ENCODE measurements at places on chromosomes 1 and 21.

- DNase-seq, result no peak
These were observed 160.8 kb downstream of the PSMG1 start for GRCh38 chr21:39022466-39022862.

GRCh38 chr1:157648317-157648716 lies 50.4 kb upstream of the FCRL4 start:
- no peak for DNase-seq

- DNase-seq, result no peak
These were observed 55.5 kb upstream of the TLR5 start for GRCh38 chr1:223198628-223198965.

DNA sequence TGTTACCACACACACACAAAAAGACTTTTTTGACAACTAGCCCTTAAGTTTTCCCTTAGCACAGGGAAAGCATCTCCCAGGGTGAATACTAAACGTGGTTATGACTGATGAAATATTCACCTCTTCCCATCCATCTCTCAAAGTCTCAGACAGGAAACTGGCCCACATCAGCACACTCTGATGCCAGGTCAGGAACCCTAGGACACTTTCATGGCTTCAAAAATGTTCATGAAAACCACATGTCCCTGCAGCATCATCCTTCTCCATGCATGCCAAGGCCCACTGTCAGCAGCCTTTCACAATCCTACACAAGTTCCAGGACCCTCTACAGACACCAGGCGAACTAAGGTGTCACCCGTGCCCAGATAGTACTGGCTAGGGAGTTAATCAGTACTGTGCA lies 68.7 kb downstream of the DNTTIP2 start:
- DNase-seq, result no peak

GRCh38 chr1:29869802-29870201 lies 633.5 kb downstream of the PTPRU start:
- no peak for DNase-seq

All from urothelium cell line (cell line).